ENCODE measurements at places on chromosomes 7 and 10.

DNA sequence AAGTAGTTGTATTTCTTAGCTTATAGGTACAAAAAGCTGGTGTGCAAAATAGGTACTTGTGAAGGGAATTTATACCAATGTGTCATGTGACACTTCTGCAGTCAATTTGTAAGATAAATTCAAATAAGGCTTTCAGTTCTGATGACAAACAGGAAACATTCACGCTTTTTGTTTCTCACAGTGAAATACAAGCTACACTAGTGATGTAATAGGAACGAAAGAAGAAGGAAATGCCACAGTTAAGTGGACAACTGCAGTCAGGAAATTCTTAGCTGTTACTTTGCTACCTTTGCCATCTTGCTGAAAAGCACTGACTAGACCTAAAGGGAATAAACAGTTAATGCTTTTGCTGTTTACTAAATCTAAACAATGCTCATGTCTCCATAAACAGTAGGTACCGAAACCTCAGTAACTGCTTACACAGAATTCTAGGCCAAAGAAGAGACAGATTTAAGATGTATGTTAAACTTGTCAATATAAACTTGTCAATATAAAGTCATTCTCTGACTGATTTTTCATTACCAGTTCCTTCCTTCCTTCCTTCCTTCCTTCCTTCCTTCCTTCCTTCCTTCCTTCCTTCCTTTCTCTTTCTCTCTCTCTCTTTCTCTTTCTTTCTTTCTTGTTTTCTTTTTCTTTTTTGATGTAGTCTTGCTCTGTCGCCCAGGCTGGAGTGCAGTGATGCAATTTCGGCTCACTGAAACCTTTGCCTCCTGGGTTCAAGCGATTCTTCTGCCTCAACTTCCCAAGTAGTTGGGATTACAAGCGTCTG, 10.1 kb downstream of the OTUD1 start:
- DNase-seq: no peak

DNA sequence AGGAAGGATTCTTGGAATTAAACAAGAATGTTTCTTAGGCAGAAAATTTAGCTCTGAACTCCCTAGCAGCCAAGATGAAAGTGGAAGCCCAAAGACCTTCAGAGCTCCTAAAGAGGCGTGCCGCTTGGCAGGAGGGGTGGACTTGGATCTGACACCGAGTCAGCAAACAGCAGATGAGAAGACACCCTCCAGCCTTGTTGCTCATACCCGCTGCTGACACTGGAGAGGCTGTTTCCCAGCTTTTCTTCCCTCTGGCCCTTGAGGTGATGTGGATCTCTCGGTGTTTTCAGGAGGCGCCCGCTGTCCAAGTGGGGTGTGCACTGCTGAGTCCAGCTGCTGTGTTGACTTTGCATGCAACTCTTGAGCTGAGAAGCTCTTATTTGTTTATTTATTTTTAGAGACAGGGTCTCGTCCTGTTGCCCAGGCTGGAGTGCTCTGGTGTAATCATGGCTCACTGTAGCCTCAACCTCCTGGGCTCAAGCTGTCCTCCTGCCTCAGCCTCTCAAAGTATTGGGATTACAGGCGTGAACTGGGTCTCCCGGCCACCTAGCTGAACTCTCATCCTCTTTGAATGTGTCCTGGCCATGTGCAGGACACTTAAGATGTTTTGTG, 21.5 kb downstream of the SLC18A2 start:
- no peak for DNase-seq

GRCh38 chr10:122014652-122015248, 25.8 kb downstream of the TACC2 start:
- no peak for DNase-seq

DNA sequence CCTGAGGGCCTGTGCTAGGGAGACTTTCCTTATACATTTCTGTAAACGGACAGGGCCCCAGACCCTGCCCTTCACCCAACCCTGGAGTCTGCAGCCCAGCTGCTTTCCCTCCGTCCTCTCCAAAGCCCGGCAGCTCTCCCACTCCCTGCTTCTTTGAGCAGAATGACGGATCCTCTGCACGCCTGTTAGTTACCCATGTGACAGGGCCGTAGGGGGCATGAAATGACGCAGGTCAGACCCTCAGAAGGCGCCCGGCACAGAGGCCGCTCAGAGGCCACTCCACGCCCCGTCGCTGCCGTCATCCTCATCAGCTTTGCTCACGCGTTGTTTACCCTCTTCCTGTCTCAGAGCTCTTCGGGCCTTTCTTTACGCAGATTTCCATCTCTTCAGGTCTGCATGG, 60.2 kb upstream of the MKRN1 start:
- DNase-seq: no peak

DNA sequence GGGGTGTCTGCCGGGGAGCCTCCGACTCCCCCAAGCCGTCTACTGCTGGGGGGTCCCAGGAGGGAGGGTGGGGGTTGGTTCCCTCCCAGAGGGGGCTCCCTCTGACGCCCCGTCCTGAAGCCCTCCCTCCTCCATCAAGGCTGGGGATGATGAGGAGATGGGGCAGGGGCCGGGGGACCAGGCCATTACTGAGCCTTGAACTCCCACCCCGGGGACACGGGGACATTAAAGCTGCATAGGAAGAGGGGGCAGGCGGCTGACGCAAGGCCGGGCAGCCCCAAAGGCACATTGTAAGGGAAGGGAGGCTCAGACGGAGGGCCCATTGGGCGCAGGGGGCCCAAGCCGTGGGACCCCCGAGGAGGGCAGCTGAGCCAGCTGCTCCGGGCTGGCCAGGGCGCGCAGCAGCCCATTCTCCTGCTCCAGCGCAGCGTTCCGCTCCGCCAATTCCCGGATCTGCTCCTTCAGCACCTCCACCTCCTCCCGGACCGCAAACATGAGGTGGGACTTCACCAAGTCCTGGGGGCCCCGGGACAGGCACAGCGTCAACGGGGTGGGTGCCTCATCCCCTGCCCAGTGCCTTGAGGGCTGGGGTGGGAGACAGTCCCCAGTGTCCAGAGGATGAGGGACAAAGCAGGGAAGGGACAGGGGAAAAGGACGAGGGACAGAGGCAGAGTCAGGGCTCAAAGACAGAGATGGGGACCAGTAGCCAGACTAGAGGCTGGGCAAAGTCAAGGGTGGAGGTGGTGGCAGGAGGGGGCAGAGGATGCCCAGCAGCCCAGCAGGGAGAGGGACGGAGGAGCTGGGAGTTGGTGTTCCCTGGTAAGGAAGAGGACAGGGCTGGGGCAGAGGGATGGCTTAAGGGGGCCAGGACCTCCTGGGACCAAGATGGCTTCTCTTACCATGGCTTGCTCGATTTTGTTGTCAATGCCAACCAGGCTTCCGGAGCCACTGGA, 2.9 kb upstream of the SPACDR start:
- no peak for DNase-seq

GRCh38 chr10:118966076-118966849, 63.3 kb upstream of the NANOS1 start:
- no peak for DNase-seq

- DNase-seq: no peak
Observed at GRCh38 chr10:99534939-99535763, 2.4 kb downstream of the NKX2-3 start.

DNA sequence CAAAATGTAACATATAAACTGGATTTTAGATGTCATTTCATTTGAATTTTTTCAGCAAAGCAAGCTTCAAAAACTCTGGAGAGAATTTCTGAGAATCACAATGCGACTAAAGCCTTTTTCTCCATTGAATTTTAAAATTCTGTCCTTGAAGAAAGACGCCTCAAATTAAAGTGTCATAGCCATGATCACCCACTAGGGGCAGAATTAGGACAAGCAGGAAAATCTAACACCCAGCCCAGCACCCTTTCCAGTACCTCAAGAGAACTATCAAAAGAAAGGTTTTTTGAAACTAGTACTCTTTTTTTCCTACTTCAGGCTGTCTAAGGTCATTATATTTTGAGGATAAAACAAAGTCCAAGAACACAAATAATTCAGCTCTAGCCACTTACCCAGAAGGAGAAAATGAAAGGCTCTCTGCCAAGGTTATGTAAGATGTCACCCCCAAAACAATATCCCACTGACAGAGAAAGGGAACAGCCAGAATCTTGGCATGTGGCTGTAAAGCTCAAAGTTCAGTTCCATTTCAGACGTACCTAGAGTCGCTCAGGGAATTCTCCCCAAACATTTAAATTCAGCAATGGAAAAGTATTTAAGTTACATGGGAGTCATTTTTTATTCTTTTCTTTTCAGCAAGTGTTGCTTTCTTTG, 299.4 kb downstream of the SNX13 start:
- DNase-seq: peak; percentile 25

- no peak for DNase-seq
Observed at GRCh38 chr10:100670828-100671479, 74.4 kb upstream of the PAX2 start.

DNA sequence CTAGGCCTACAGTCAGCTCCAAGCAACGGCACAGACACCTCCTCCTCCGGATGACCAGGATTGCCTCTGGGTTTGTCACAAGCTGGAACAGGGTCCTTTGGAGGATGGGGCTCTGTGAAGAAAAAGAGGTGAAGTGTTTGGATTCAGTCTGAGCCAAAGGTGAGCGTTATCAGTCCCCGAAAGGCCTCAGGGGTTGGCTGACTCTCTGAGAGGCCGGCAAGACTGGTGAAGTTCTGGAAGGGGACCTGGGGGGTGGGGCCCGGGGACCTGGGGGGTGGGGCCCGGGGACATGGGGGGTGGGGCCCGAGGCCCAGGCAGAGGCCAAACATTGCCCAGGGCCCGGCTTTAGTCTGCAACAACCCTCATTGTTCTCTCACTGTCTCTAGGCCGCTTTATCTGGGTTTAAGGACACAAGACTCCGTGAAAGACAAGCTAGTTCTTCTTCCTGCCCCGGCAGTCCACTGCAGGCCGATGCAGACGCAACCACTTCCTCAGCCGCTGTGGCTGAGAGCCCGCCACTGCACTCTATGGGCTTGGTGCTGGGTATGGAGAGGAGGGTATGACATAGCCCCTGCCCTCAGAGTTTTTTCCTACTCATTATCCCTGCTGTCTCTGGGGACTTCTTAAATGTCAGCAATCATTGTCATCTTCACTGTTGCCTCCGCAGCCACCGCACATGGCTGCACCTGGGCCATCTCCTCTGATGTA, 27.4 kb upstream of the PSAP start:
- peak; percentile 94 for DNase-seq

DNA sequence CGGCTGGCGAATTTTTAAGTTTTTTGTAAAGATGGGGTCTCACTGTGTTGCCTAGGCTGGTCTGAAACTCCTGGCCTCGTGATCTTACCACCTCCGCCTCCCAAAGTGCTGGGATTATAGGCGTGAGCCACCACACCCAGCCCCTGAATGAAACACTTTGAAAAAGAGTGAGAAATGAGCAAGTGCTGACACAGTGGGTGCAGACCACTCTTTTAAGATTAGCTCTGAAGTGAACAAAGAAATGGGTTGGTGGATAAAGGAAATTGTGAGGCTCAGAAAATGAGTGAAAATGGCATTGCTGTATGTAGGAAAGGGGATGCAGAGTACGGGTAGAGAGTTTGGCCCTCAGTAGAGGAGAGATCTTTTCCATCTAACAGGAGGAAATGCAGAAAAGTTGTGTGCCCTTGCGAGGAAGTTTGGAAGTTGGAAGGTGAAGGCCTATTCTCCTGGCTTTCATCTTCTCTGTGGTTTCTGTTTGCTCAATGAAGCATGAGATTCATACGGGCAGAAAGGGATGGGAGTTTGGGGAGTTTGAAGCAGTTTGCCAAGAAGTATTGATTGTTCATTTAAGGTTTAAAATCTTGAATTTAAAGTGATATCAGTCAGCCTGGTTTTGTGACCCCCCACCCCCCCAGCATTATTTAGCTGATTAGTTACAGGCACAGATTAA, 11.0 kb downstream of the MAPK8 start:
- no peak for DNase-seq

GRCh38 chr7:90660100-90660499, 64.0 kb downstream of the CDK14 start:
- no peak for DNase-seq

- DNase-seq: no peak
Observed at GRCh38 chr10:27349987-27350386, 109.4 kb upstream of the ACBD5 start.

DNA sequence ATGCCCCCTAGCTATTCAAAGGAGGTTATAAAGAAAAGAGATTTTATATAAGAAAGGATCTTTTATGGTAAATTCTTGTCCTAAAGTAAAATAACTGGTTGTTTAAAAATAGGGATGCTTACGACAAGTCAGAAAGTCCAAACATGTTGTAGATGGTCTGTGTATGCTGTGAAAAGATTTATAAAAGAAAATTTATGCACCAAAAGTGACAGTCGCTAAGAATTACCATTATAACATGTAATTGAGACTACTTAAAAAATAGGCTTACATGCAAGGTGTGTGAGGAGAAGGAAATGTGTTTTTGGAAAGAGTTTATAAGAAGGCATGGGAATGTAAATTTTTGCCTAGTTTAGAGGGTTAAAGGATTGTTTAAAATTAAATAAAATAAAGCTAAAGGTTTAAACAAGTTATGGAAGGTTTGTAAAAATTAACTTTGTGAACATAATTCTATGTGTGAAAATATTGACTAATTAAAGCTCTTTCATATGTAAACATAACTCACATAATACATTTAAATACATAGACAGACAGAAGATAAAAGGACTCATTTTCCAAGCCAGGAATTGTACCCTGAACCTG, 118.5 kb downstream of the LYZL1 start:
- DNase-seq: no peak

- DNase-seq: no peak
Observed at GRCh38 chr7:26493737-26494428, 202.2 kb downstream of the SNX10 start.

DNA sequence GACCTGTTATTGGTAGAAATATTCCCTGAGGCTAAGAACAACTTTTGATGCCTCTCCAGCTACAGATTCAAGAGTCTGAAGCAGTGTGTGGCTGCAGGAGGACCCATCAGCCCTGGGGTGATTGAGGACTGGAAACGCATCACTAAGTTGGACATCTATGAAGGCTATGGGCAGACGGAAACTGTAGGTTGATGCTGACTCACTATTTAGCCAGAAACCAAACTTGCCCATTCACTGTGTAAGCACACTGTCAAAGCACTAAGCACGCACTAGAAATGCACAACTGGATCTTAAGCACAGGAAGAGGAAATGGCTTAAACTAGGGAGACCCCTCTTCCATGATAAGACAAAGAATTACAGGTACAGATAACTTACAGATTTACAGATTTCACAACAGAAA, 20.8 kb downstream of the ACSM6 start:
- no peak for DNase-seq

DNA sequence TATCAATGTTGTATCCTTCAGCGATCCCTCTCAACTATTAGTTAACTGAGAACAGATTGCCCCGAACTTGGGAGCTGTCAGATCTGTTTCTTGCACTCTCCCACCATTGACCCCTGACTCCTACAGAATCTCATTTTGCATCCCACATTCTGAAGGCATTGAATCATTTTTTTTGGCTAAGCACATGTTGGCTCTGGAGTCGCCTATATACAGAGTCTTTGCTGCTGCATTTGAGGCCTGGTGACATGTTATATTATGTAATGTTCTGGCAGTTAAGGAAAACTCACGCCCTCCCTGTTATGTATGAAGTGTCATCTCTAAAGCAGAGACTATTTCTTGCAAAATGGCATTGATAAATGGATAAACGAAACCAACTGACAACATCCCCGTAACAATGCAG, 159.2 kb upstream of the ITGB1 start:
- DNase-seq: no peak

- no peak for DNase-seq
Observed at GRCh38 chr7:140676306-140676705, 3.6 kb downstream of the ADCK2 start.

- no peak for DNase-seq
Observed at GRCh38 chr10:119477444-119477843, 65.1 kb downstream of the RGS10 start.

Measured in DND-41 (cell line).